ENCODE measurements at places on chromosomes 16 and 17. TPM values are rescaled to one million over a fixed set of nuclear protein-coding genes. Genes with fewer than 3 reads are reported as not detected.

- no peak for DNase-seq
Measured at GRCh38 chr17:8818654-8819330, 19.6 kb upstream of the MFSD6L start.

DNA sequence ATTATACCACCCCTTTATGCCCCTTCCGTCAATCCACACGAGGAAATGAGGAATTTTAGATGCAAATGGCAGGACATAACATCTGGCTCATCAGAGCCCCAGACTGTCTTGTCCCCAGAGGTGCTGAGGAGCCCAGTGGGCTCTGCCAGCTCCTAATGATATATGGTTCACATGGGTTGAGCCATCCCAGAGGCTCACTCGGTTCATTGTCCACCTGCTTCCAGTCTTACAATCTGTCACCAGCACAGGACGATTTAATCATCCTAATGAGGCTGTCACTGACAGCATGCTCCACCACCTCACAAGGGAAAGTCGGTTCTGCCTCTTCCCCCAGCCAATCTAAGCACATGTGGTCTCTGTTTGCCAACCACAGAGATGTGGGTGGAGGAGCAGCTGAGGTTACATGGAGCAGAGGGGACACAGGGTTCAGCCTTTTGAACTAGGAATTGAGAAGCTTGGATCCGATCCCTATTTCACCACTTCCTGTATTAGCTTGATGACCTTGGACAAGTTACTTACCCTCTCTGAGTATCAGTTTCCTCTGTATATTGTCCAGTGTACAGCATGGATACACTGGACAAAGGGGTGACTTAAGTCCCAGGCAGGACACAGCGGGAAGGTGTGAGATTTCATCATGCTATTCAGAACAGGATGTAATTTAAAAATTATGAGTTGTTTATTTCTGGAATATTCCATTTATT lies 27.0 kb upstream of the DHX8 start:
- DNase-seq = no peak

GRCh38 chr16:73095885-73096421 lies 48.0 kb upstream of the ZFHX3 start:
- no peak for DNase-seq

DNA sequence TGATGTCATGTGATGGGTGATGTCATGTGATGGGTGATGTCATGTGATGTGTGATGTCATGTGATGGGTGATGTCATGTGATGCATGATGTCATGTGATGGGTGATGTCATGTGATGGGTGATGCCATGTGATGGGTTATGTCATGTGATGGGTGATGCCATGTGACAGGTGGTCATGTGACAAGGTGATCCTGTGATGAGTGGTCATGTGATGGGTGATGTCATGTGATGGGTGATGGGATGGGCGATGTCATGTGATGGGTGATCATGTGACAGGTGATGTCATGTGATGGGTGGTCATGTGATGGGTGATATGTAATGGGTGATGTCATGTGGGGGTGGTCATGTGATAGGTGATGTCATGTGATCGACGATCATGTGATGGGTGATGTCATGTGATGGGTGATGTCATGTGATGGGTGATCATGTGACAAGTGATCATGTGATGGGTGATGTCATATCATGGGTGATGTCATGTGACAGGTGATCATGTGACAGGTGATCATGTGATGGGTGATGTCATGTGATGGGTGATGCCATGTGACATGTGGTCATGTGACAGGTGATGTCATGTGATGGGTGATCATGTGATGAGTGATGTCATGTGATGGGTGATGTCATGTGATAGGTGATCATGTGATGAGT lies 17.2 kb downstream of the CD300LB start:
- no peak for DNase-seq

DNA sequence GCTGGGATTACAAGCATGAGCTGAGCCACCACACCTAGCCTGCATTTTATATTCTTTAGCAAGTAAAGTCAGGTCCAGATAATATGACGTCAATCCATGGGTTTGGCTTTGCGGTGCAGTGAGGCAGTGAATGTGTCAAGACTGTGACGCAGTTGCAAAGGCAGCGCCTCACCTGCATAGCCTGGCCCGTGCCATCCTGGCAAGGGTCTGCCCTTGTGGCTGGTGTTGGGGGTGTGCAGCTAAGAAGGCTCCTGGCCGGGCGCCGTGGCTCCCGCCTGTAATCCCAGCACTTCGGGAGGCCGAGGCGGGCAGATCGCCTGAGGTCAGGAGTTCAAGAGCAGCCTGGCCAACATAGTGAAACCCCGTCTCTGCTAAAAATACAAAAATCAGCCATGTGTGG lies 7.0 kb downstream of the PDF start:
- DNase-seq = no peak

GRCh38 chr16:27374804-27375425 lies 27.1 kb upstream of the IL21R start:
- peak; percentile 20 for DNase-seq

The TEKT1 gene
- total RNA-seq = not detected

The HS3ST2 gene
- total RNA-seq = 0.16 TPM

The FNDC8 gene
- total RNA-seq = not detected
